ENCODE measurements at places on chromosomes 1 and 21.

DNA sequence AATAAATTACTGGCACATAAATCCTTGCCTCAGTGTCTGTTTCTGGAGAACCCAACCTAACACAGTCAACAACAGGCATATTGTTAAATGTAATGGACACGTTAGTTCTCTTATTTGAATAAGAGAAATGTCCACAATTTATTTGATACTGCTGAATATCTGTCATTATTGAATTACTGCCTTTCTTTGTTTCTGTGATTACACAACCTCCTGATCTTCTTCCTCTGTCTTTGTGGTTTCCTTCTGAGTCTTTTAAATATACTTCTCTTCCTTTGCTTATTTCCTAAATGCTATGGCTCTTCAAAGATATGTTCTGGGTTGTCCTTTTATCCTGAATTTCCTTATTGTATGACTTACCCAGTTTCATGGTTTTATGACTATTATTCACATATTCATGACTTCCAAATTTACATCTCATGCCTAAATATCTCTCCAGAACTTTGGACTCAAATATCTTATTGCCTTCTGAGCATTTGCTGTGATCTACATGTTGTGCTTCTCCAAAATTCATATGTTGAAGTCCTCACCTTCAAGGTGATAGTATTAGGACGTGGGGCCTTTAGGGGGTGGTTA, 39.9 kb downstream of the MSH4 start:
- no peak for DNase-seq

DNA sequence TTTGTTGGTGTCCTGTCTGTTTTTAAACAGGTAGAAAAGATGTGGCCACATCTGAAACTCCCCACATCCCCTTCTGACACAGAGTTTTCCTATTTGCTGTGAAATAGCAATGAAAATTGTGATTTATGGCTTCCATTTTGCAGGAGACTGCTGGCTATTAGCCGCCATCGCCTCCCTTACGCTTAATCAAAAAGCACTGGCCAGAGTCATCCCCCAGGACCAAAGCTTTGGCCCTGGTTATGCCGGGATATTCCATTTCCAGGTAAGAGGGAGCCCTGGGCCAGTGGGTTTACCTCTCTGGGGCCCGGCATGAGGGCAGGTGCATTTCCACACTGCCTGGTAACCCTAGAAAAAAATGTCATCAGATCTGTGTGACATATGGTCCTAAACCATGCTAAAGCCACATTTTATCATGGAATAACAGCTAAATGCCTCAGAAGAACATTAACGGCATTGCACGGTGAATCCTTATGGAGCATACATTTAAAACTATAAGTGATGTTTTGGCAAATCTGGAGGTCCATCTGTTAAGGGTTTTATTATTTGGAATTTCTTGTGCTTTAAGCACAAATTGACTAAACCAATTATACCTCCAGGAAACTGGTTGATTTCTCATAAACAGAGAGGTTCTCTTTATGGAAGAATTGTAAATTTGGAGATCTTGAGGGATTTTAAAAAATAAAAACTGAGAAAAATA, 12.3 kb downstream of the CAPN9 start:
- no peak for DNase-seq

DNA sequence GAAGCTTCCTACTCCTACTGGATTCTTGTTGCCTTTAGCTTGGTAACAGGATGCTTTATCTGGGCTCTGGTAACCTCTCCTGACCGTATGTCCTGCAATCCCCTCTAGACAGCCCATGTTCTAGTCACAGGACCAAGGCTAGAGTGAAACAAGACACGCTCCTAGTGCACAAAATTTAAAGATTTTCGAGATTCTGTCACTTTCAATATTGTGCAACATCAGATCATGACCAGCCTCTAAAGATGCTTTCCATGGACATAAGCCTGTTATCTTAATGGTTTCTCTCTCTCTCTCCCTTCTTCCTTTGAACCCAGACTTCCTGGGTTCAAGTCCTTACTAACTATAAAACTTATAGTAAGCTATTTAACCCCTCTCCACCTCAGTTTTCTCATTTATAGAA, 1.6 kb upstream of the LY9 start:
- no peak for DNase-seq

GRCh38 chr1:16075337-16076030, 2.0 kb upstream of the FAM131C start:
- no peak for DNase-seq

DNA sequence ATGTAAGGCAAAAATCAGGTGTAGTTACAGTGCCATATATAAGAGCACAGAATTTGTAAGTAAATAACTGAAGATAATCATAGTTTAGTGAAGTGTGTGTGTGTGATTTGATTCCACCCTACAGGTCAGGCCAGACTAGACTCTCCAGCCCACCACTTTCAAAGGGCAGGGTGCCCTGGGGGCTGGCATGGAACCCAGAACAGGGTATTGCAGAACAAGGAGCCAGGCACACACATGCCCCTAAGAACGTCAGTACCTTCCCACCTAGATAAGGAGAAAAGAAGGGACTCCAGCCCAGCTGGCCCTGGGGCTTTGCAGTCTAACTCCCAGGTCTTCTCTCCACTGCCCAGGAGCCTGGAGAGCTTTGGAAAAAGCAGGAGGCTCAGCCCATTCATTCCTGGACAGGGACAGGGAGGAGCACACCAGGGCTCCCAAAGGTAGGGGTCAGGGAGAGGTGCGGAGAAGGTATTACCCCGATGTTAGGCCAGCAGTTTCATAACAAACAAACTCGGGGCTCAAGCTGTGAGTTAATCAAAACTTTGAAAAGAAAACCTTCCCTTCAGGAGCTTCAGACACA, 149.7 kb upstream of the VANGL1 start:
- DNase-seq = no peak

DNA sequence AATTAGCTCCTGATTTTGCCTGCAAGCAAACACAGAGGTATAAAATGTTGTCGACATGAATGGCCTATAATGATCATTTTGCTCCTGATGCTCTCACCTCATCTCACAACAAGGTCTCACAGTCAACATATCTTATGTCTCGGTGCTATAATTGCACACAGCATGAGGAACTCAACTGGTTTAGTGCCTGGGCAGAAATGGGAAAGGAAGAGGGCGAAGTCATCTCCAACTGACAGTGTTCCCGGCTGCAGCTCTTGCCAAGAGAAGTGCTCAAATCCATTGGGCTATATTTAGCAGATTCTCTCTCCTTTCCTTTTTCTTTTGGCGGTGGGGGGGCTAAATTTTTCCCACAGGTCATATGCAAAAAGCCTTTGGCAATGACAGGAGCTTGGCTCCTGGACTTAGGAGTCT, 53.0 kb downstream of the SLC45A1 start:
- DNase-seq = no peak

GRCh38 chr1:5651964-5652821, 340.0 kb downstream of the NPHP4 start:
- no peak for DNase-seq

- DNase-seq = no peak
These were observed 10.1 kb downstream of the PADI1 start for GRCh38 chr1:17214876-17215544.

- DNase-seq = no peak
These were observed 72.8 kb upstream of the FGGY start for GRCh38 chr1:59223989-59224634.

DNA sequence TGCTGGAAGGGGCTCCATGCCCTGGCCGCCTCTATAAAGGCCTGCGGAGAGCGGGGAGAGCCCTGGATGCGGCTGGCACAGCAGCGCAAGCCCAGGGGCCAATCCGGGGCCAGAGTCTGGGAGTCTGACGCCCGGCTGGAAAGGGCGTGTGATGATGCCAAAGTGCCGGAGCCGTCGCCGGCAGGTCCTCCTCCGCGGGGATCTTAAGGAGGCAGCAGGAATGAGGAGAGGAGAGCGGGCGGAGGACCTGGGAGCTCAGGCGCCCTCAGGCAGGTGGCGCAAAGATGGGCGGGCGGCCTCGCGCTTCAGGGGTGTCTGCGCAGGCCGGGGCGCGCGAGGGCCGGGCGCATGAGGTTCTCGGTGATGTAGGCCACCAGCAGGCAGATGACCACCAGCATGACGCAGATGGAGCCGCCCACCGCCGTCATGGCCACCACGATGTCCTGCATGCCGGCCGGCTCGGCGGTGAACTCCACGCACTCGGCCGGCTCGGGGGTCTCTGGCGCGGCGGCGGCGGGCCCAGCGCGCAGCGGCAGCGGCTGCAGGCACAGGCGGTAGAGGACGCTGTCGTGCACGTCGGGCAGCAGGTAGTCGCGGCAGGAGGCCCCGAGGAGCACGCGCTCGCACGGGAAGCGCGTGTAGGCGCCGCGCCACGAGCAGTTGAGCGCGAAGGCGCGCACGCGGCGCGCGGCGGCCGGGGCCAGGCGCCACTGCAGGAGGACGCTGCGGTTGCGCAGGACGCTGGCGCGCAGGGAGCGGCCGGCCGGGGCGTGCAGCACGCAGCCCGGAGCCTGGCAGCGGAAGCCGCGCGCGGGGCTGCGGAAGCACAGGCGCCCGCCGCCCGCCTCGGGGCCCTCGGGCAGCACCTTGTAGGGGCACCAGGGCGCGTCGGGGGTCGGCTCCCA, 653 bp downstream of the FNDC10 start:
- DNase-seq = no peak

GRCh38 chr1:27395441-27396195, 3.2 kb downstream of the GPR3 start:
- peak; percentile 69 for DNase-seq

DNA sequence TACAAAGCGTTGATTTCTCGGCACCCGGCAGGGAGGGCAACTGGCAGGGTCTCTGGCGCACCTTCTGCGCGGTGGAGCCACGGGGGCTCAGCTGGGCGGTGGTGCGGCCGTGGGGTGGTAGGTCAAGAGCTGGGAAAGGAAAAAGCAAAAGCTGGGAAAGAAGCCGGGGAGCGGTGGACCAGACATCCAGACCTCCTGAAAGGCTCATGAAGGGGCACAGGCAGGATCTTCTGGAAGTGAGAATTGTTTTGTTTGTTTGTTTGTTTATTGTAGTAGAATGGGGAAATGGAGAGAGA, 7.2 kb upstream of the RNU1-1 start:
- DNase-seq = no peak

DNA sequence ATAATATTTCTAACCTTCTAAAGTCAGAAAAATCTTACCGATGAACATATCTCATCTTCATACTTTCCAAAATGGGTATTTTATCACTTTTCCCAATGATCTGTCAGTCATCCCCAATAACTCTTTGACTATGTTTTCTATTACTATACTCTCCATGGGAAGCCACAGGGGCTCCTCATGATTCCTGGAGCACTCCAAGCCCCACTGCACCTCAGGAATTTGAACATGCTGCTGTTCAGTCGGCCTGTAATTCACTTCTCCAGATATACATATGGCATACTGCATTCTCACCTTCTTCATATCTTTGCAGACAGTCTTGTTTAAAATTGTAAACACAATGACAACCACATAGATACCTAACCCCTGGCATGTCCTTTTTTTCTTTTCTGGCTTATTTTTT, 333.0 kb downstream of the BRINP3 start:
- no peak for DNase-seq

DNA sequence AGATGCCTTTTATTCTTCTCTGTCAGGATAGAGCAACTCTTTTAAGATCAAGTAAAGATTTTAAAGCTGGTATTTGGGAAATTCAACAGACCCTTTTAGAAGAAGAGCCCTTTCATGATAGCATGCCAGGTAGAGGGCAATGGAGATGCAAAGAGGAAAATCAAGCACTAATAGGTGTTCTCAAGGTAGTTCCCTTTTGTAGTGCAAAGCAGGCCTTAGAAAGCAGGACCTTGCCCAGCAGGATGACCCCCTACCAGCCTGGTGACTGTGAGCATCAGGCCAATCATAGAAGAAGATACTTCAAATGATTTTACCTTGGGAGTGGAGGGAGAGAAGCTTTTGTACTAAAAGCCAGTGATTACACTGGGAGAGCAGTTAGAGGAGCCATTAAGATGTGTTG, 381.4 kb upstream of the ZRANB2 start:
- DNase-seq = no peak

DNA sequence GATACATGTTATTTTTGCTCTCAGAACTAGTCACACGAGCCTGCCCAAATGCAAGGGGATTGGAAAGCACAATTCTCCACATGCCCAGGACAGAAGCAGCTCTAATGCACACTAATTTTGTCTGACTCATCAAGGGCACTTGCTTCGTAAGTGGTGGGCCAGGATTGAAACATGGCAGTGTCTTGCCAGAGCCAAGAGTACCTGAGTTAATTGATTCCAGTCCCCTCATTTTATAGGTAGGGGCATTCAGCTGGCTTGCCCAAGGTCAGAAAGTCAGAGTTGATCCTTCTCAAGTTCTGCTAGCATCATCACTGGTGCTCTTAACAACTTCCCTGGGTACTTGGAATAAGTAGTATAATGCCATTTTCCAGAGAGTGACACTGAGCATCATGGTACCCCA, 356.1 kb downstream of the ZNF326 start:
- DNase-seq = no peak

GRCh38 chr1:206608108-206608698, 4.1 kb downstream of the EIF2D start:
- peak; percentile 63 for DNase-seq

- no peak for DNase-seq
These were observed 4.4 kb downstream of the KCNN3 start for GRCh38 chr1:154865442-154866256.

- no peak for DNase-seq
These were observed 92.9 kb upstream of the FGGY start for GRCh38 chr1:59204001-59204400.

DNA sequence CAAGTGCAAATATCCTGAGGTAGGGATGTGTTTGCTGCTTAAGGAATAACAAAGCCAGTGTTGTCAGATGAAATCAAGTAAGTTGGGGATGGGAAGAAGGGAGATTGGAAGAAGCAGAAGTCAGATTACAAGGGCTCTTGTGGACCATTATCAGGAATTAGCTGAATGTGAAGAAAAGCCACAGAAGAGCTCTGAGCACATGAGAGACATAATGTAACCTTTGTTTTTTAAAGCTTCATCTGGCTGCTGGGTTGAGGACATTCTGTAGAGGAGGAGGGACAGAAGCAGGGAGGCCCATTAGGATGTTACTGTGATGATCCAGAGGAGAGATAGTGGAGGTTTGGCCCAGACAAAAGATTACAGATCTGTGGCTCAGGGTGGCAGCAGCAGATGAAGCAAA, 111.7 kb downstream of the DUSP10 start:
- no peak for DNase-seq

DNA sequence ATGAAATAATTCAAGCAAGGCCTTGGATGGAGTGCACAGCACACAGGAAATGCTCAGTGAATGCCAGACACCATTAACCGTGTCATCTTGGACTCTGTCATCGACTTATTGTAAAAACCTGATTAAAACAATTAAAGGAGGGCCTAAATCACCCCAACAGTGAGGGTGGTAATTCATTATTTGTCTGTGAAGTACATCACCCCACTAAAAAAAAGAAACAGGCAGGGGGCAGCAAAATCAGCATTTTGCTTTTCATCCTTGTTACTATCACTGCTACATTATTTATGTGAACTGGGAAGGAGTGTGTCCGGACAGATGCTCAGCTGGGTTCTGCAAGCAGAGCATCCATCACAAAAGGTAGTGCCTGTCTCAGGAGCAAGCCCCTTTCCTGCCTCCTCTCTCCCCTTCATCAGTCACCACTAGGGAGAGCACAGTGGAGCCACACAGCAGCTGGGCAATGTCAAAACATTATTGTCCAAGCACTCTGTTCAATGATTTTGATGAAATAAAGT, 98.5 kb downstream of the RERE start:
- no peak for DNase-seq

- no peak for DNase-seq
These were observed 222.4 kb downstream of the LRRC40 start for GRCh38 chr1:69982992-69983391.
